ENCODE measurements at places on chromosomes 11 and 22.

GRCh38 chr22:50612528-50613221 lies 12.1 kb downstream of the MAPK8IP2 start:
- no peak for DNase-seq

- no peak for DNase-seq
Observed at GRCh38 chr11:9462806-9463537, 2.2 kb downstream of the ZNF143 start.

DNA sequence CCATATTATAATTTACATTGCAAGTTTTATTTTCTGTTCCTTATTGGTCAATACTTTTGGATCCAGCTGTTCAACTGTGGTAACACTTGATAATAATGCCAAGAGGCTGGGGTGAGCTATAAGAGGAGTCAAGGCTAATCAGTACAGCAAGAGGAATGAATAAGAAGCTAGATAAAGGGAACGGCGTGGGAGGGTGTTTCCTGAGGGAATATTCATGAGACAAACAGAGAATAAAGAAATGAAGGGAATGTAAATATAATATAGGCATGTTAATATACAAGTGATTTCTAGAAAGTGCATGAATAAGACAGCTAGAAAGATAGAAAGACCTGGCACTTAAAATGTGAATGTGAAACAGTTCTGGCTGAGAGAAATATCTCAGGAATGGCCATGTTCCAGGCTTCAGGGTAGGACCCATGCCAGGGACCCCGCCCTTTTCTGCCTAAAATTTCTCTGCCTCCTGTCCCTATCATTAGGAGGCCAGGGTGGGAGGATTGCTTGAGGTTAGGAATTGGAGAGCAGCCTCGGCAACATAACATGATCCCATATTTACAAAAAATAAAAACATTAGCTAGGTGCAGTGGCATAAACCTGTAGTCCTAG lies 3.9 kb downstream of the OR51B4 start:
- no peak for DNase-seq

GRCh38 chr11:105202844-105203548 lies 63.4 kb upstream of the CARD18 start:
- DNase-seq: no peak

DNA sequence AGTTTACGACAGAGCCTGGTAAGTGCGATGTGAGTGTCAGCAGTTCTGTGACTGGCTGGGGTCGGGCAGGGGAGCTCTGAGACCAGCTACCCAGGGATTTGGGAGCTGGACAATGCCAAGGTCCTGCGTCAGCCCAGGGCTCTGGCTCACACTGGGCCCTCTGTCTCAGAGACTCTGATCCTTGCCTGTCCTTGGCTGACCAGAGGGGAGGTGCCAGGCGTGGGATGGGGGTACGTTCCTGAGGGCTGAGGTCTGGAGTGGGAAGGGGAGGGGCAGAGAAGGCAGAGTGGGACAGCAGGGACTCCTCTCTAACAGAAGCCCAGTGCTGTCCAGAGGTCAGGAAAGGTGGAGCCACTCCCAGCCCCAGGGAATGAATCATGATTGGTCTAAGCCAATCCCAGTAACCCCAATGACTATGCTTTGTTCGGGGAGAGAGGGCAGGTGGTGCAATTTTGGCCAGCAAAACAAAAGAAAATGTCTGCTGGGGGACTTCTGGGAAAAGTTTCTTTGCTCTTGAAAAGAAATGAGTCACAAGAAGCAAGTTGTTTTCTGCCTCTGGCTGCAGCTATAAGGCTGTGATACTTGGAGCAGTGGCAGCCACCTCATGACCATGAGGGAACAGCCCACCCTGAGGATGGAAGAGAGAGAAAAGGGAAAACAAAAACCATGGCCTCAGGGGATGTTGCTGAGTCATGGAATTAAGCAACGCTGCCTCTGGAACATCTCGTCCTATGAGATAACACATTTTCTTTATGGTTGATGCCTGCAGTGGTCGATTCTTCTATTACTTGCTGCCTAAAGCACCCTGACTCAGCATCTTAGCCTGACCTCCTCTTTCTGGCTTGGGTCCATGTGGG lies 108.3 kb downstream of the CHST1 start:
- DNase-seq: no peak

DNA sequence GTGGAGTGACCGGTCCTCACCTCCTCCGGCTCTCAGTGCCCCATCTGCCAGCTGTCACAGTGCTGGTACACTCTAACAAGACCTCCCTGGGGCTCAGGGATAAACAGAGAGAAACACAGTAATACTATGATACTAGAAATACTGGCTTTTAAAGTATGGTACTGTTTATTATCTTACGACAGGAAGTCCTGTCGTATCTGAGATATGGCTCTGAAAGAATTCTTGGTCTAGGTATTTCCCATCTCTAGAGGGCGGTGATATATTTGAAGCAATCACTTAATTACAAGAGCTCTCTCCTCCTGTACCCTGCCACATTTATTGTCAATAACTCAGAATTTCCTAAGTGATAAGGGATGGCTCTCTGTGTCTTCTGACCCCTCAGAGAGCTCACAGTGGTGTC lies 119.1 kb downstream of the RRM1 start:
- DNase-seq: no peak

Measured in NCI-H1417 treated with DMSO at 0.1 percent for 48 hours (cell line).